ENCODE measurements at places on chromosomes 5 and 9.

DNA sequence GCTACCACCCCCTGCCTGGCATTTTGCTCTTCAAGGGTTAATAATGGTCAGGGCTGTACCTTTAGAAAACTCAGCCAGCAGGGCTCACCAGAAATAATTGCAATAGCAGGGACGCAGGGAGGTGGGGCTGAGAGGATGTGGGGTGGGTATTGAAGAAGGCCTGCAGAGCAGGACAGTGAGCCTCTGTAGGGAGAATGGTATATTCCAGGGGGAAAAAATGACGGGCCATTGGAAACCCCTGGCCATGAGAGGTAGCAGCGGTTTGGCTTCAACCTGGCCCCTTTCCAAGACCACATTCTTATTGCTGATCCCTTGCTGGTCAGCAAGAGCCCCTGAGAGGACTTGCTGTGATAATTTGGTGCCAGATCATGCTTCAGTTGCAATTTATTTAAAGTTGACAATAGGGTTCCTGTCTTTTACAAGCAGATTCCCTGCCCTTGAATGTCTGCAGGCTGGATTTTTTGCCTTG lies 36.7 kb upstream of the CTNNA1 start:
- DNase-seq = no peak

DNA sequence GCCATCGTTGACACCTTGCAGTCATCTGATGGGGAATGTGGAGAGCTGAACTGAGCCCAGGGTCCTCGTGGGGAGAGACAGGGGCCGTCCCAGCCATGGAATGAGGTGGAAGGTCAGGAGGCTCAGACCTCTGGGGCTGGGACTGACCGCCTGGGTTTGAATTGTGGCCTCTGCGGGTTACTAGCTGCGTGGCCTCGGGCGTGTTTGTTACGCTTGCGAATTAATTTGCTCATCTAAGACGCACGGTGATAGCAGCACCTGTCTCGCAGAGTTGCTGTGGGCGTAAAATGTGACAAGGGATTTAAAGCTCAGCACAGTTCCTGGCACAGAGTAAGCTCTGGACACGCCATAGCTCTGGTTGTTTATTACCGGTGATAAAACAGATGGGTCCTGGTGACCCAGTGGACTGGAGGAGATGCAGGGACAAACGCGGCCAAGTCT lies 19.4 kb upstream of the DAB2IP start:
- no peak for DNase-seq

DNA sequence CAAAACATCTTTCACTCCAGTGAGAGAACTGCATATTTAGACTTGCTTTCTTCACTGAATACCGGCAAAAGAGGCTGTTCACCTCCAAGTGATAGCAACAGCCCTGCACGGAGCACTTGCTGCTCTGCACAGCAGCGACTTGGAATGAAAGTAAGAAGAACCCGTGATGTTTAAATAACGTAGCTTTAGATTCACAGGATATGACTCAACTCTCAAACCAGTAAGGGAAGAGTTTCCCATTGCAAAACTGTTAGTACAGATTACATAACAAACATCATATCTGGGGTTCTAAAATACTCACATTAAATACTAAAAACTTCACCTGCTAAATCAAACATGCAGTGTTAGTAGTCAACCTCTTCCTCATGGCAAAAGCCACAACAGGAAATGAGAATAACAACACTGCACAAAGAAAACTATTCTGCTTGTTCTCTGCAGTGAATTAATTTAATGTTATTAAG lies 203.4 kb downstream of the MCTP1 start:
- DNase-seq = peak; percentile 76

DNA sequence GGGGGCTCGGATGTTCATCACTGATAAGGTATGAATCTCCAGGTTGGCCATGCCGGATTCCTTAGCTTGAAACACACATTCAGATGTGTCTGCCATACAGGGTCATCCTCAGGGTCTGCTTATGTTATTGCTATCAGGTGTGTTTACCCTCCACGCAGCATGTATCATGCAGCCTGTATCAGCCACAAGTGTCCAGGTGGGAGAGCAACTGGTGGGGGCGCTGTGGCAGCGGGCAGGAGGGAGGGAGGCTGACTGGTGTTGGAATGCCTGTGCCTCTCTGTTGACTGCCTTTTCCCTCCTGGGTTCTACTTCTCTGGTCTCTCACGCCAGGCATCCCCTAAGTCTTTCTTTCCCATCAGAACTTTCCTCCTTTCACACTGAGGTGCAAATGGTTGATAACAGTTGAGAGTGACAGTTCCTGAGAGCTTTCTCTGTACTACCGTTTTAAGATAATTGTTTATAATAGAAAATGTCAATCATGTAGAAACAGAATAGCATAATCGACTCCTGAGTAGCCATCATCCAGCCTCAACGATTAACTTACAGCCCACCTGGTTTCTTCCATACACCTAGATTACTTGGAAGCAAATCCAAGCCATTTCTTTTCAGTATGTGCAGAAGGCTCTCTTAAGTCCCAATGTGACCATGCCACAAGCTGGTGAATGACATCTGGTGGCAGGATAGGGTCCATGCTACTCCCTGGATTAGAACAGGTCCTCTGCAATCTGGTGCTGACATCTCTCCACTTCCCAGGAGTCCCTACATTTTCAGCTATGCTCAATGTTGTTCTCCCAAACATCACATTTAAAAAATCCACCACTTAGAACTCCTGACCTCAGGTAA lies 86.6 kb downstream of the ACER2 start:
- DNase-seq = no peak

GRCh38 chr5:178423431-178423830 lies 166.8 kb downstream of the COL23A1 start:
- no peak for DNase-seq

GRCh38 chr5:13591621-13592020 lies 352.9 kb downstream of the DNAH5 start:
- peak; percentile 92 for DNase-seq

- no peak for DNase-seq
These were observed 32.9 kb upstream of the TRIO start for GRCh38 chr5:14110196-14110595.

- DNase-seq = no peak
These were observed 30.3 kb upstream of the RPS23 start for GRCh38 chr5:82308416-82308815.

- DNase-seq = no peak
These were observed 25.0 kb upstream of the ERMP1 start for GRCh38 chr9:5857928-5858327.

GRCh38 chr5:76083555-76084495 lies 642 bp downstream of the SV2C start:
- no peak for DNase-seq

DNA sequence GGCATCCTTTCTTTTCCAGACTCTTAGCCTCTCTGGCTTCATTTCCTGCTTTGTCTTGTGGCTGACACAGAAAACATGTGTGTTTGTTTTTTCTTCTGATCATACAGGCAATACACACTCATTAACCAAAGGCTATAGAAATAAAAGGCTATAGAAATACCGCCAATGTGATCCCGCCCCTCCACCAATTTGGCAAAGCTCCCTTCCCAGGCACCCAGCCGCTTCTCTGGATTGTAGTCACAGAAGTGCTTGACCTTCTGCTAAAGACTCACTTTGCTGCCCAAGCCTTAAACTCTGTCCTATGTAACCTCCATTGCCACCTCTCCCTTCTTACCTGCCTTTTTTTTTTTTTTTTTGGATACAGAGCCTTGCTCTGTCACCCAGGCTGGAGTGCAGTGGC lies 5.3 kb downstream of the TXNDC15 start:
- no peak for DNase-seq

DNA sequence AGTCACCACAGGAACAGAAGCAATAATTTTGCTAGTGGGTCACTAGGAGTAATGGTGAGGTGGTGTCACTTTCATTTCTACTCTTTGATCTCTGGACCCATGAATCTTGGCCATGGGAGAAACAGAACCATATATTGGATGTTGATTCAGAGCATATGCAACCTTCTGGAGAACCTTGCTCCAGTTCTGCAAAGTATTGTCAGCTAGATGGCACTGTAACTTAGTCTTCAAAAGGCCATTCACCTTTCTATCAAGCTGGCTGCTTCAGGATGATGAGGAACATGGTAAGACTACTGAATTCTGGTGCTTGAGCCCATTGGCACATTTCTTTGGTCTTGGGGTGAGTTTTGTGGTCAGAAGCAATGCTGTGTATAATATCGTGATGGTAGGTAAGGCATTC lies 129.1 kb upstream of the FBN2 start:
- DNase-seq = no peak

DNA sequence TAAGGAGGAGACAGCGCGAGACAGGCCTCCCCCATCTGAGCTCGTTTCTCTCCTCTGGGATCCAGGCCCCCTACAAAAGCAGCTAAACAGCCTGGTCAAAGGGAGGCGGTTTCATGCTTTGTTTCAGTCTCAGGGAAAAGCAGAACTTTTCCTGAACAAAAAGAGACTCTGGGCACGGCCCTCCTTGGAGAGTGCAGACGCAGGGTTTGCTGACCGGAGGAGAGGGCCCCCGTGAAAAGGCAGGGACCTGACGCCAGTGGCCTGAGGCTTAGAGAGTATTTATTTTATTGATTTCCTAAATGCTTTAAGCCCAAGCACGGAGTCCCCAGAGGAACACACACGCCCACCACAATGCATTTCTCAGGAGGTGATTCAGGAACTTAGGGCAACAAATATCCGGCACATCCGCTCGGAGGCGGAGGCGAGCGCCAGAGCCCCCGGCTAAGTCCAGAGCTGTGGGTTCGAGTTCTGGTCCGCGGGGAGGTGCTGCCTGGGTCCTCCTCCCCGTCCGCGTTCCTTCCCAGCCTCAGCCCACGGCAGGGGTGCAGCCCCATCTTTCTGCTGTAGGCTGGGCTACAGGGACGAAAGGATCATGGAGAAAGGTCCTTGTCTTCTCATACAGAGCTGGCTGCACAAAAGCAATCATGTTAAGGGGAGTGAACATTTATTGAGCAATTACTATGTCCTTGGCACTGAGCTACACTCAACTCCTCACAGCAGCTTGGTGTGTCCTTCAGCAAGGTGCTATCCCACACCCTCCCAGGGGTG lies 40.0 kb downstream of the PTGES start:
- peak; percentile 93 for DNase-seq

DNA sequence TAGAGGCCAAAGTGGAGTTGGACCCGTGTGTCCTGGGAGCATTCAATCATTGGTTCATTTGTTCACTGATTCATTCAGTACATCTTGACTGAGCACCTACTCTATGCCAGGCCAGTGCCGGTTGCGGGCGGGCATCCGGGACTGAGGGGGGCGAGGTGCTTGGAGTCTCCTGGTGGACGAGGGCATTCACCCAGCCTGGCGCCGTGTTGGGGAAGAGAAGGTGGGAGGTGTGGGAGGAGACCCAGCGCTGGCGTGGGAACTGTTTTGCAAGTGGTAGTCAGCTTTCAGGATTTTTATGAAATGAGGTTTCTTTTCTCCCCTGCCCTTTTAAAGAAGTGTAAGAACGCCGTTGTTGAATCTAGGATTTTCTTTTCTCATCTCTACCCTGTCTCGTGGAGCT lies 37.2 kb downstream of the NCS1 start:
- no peak for DNase-seq

- DNase-seq = no peak
These were observed 60.8 kb downstream of the PDE4D start for GRCh38 chr5:59832577-59833301.

GRCh38 chr5:103385722-103386121 lies 127.2 kb downstream of the MACIR start:
- no peak for DNase-seq

GRCh38 chr9:134656334-134657006 lies 14.9 kb downstream of the COL5A1 start:
- DNase-seq = peak; percentile 36

DNA sequence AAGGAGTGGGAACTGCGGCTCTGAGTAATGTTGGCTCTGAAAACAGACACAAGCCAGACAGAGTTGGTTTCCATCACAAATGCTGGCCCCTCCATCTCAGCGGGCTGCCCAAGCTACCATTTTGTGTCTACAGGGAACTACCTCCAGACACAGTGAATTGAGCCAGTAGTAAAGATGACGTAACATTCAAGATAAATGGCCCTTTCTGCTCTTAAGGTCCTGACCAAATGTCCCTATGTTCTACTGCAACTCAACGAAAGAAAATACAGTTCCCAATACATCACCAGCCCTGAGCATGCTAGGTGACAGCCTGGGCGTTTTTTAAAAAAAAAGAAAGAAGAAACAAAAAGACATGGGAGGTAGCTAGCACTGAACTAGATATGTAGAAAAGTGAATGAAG lies 227.8 kb upstream of the RASEF start:
- DNase-seq = no peak

DNA sequence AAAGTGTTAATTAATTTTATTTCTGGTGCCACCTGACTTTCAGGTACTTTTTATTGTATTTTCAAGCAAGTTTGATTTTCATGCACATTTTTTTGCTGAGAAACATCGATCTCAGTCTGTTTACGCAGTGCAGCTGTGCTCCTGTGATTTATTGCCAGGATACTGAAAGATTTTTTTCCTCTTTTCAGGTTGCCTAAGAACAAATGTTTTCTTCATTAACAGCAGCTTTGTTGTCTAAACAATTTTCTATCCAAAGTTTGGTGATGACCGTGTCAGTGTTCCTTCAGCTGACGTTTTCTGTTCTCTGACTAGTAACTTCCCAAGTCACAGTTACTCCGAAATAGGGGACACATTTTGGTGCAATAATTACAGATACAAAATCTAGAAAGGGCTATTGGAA lies 78.1 kb downstream of the VCAN start:
- no peak for DNase-seq

DNA sequence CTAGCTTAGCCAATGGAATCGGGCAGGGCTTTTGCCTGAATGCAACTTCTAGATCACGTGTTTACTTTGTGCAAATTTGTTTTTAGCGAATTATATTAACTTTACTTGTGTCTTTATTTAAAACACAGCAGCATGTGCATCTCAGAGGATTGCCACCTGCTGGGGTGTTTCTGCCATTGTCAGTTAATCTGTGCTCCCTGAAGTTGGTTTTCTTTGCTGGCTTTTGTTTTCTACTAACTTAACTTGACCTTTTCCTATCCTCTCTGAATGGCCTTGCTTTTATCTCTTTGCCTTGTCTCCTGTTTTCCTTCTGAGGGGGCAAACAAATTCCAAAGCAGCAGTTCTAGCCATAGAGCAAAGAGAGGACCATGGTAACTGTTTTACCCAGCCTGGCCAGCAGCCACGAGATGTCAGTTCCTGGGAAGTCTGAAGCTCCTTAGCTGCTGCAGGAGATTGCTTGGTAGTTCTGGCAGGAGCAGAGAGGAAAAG lies 67.6 kb downstream of the ARHGEF28 start:
- no peak for DNase-seq

GRCh38 chr5:140875085-140876065 lies at the start of gene PCDHA12:
TSS of gene PCDHA12 (plus strand) at chr5:140875308. CDS start at chr5:140875473, 165 bp downstream.
- no peak for DNase-seq

- DNase-seq = no peak
These were observed 796.4 kb upstream of the ACO1 start for GRCh38 chr9:31588006-31588405.

All from fibroblast of skin of right biceps (primary cell).